Uterus (tissue), 4 donors: ENCODE measurements at places on chromosomes 1 and 21. TPM values are rescaled to one million over a fixed set of nuclear protein-coding genes. Genes with fewer than 3 reads are reported as not detected.

DNA sequence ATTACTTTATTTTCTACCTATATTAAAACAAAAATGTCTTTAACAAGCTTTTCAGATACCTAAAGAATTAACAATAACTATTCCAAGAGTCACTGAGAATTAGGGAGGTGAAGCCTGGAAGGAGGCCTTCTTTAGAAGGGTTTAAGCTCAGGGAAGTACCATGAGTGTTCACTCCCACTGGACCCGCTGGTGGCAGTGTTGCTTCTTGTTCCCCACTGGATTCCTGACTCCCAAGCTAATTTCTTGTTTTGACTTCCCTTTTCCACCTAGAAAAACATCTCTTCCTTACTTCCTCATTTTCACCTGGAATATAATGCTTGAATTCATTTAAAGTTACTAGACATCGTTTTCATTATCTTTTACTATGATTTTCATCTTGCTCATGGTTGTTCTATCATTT is 264.2 kb downstream of the HMCN1 start:
- H3K36me3 ChIP-seq, result no peaks in the 10 kb centered on the region
- no peak overlapping the region for H3K4me3 ChIP-seq
- no peaks in the 10 kb centered on the region for H3K27me3 ChIP-seq
- H3K27ac ChIP-seq, result no peak overlapping the region
- no peak for DNase-seq

DNA sequence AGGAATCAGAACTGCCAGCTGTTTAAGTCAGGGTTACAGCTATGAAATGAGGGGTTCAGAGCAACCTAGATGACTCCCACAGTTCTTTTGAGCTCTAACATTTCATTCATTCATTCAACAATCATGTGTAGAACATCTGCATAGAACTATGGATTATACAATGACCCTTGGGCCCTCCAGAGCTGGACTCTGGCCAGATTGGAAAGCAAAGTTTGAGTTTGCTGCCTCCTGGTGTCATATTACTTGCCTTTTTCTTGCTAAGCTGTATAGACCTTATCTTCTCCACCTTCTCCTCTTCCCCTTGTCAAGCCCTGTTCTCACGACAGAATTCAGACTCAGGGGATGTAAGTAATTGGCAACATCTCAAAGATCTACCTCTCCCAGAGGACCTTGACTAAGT is 4.0 kb downstream of the CASQ2 start:
- H3K27me3 ChIP-seq, result no peaks in the 10 kb centered on the region
- no peak overlapping the region for H3K4me3 ChIP-seq
- H3K27ac ChIP-seq, result no peak overlapping the region
- no peaks in the 10 kb centered on the region for H3K36me3 ChIP-seq
- no peak for DNase-seq

Gene CYP4A22
- 0.21 TPM for total RNA-seq

Gene TMCO4
- 41.2 TPM for total RNA-seq
